ACHN (cell line): ENCODE measurements at places on chromosomes 5 and 9.
A peak's percentile ranks its signal among the peaks of the same experiment; 100 is the strongest.

- DNase-seq, result no peak
Observed at GRCh38 chr5:36246036-36246800, 4.5 kb upstream of the NADK2 start.

DNA sequence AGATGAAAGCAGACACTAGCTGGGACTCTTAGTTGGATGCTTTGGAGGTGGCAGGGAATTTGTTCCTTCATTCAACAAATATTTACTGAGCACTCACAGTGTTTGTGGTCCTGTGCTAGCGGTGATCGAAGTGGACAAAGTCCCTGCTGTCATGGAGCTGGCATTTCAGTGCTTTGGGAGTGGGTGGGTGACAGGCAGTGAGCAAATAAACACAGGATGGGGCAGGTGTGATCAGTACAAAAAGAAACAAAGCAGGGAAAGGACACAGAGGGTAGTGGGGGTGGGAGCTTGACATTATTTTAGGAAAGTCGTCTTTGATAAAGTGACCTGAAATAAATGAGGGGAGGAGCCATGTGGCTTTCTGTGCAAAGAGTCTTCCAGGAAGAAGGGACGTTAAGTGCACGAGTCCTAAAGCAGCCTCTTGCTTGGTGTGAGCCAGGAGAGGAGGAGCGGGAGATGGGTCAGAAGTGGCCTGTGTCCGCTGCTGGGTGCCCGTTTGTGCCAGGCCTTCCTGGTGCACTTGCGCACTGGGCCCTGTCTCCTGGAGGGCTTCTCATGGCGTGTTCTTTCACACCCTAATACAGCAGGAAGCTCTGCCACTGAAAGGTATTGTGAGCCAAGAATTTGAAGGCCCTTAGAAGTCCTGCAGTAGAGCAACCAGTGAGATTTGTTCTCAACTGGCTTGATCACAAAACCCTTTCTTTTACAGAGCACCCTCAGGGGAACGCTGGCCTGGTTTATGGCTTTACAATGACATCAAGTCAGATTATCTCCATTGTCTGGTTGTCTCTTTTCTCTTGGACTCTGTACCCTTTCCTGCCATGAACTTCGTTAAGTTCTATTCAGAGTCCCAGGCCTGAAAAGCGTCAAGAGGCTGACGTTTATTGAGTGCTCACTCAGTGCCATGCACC lies 14.8 kb downstream of the NDST1 start:
- no peak for DNase-seq

DNA sequence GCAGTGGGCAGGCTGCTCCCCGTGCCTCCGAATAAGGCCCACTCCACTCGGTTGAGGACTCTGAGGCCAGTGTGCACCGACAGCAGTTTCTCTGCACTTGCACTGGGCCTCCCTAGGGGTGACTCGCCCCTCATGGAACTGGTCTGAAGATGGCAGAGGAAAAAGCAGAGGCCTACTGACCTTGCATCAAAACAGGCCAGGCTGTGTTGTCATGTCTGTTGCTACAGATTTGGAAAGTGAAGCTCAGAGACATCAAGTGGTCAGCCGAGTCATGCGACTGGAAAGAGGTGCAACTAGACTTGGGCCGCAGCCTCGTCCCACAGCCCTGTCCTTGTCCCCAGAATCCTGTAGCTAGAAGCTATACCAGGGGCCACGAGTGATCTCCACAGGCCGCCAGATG lies 78.3 kb downstream of the DCP2 start:
- no peak for DNase-seq

- no peak for DNase-seq
Observed at GRCh38 chr5:173926359-173926758, 38.2 kb downstream of the CPEB4 start.

- no peak for DNase-seq
Observed at GRCh38 chr5:72487177-72487576, 20.0 kb downstream of the ZNF366 start.

DNA sequence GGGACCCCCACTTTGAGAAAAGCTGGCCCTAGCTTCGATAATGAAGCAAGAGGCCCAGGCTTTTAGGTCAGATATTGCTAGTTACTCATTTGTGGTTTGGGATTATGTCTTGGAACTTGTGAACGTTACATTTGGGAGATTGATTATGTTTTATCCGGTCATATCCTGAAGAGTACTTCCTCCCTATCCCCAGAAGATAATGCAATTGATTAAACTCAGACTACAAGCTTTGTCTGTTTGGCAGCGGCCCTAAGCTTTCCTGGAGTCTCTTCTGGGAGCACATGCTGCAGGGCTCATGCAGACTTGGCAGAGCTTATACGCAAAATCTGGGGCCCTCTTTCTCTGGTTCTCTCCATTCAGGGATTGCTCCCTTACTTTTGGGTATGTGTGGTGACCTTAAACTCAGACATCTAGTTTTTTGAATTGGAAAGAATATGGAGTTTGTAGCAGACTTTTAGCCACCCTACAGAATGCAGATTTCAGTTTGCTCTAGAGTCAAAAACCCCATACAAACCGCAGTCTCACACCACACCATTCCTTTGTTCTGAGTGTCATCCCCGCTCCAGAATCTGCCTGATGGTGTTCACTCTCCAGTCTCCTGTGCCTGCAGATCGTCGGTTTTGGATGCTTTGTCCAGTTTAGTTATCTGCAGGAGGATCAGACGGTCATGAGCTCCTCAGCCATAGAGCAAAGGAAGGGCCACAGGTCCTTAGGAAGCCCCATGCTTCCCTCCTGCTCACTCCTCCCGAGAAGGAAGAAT lies 449.5 kb upstream of the TRPC7 start:
- no peak for DNase-seq

DNA sequence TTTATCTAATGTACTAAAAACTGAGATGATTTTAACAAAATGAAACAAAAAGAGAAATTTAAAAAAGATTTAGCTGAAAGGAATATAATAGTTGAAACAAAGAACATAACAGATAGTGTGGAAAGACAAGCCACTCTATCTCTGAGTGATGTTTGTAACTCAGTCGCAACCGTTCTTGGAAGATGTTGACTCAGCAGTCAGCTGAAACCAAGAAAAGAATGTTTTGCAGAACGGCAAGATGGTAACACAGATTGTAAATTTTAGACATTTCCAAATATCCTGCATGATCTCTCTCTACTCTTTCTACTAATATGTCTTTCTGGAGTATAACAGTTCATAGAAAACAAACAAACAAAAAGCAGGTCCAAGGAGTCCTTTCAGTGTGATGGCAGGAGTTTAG lies 746.1 kb upstream of the CDH6 start:
- DNase-seq, result no peak

- no peak for DNase-seq
Observed at GRCh38 chr5:75952963-75953362, 130.2 kb upstream of the SV2C start.

DNA sequence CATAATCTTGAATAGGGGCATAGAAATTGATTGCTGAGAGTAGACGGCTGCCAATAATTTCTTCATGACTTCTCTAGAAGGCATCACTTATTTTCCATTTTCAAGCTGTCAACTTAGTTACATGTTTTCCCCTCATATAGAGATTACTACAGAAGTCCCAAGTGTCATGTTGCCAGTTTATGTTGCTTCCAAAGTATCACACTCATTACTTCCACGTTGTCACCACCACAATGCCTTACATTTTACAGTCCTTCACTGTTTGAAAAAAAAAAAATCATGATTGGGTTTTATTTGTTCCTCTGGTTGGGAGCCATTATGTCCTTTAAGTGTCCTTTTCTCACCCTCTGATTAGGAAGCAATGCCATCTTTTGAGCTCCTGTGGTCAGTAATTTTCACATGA lies 2144.6 kb upstream of the ACO1 start:
- DNase-seq, result no peak

- DNase-seq, result no peak
Observed at GRCh38 chr5:80934751-80935150, 25.4 kb upstream of the RASGRF2 start.

DNA sequence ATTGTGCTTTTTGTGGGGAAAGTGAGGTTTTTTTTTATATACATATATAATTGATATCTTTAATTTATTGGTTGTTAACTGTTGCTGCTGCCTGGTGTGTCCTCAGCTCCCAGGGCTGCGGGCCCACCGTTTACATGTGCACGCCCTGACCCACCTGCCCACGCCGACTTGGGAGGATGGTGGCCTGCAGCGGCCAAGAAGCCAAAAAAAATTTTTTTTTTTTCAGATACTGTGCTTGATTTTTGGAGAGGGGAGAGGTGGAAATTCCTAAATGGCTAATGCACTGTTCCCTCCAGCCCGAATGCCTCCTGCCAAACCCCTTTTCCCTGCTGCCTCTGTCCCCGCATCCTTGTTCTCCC lies 32.0 kb upstream of the HMCN2 start:
- no peak for DNase-seq

DNA sequence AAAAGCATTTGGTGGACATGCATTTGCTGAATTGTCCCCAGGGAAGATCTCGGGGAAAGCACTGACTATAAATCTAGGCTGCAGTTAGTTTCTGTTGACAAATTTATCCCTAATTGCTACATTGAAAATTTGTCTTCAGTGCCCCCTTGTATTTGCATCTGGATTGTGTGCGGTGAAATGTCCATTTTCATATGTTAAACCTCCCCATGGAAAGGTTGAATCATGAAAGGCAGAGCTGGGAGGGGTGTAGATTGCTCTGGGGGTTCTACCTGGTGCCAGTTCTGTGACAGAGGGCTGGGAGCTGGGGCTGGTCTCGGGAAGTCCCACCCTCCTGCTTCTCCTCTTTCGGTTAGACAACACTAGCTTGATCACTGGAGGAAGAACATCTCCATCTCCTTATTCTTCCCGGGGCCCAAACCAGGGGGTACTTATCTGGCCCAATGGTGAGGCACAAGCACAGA lies 101.9 kb downstream of the GADD45G start:
- no peak for DNase-seq

DNA sequence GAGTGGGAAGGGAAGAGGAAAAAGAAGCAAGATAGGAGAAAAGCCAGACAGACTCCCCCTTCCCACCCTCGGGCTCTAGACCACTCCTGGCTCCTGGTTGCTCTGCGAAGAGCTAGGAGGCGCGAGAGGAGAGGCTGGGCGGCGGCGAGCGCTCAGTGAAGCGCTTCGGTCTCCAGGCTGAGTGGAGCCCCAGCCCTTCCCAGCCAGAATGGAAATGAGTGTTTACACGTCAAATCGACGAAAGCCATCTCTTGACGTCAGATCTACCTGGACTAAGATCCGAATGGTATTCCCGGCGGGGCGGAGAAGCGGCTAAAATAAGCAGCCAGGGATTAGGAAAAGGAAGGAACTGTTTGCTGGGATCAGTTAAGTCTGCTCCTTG lies at the start of gene PCSK1:
Gene PCSK1 (minus strand): TSS at position 183 of the 382 bp plus-strand sequence. CDS start 206 bp downstream, outside the sequence.
- DNase-seq, result no peak

GRCh38 chr5:128646176-128646575 lies 108.1 kb upstream of the FBN2 start:
- no peak for DNase-seq

DNA sequence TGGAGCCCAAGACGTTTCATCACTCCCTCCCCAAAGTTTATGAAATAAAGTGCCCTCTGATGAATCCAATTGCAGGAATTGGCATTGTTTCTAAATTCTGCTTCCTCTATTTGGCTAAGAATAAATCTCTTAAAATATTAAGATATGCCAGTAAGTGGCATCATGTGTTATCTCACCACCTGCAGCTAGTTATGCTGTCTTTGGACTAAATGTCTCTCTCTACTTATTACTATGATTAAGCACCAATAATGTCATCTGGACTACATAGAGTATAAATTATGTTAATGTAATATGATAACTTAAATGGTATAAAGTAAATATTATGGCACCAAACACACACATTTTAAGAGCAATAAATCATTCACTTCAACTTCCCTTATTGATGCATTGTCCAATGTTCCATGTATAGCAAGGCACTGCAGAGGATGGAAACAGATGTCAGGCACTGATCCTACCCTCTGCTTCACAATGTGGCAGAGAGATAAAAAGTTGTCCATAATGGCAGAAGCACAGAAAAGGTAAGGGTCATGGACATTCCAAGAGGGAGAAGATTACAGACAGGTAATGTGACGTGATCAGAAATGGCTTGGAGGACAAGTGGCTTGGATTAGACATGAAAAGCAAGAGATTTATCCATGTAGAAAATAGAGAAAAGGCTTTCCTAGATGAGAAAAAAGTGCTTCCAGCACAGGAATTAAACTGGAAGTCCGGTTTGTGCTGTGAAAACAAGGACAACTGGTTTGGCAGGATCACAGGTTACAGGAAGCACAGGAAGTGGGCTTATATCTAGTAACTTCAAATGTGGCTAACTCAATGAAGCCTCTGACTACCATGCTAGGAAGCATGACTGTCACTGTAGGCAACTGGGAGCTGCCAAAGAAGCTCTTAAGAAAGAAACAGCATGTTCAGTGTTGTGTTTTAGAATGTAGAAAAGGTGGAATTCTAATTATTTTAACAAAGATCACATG lies 26.7 kb downstream of the MARCHF11 start:
- DNase-seq, result no peak

GRCh38 chr9:131961496-131961880 lies 118.2 kb downstream of the MED27 start:
- DNase-seq, result no peak

GRCh38 chr5:156148301-156148700 lies 178.7 kb upstream of the SGCD start:
- DNase-seq, result no peak

- no peak for DNase-seq
Observed at GRCh38 chr9:120901755-120902568, 24.6 kb downstream of the TRAF1 start.

- DNase-seq, result no peak
Observed at GRCh38 chr5:135342551-135342875, 56.5 kb downstream of the MACROH2A1 start.

GRCh38 chr5:166671811-166672210 lies 1619.6 kb upstream of the WWC1 start:
- no peak for DNase-seq

GRCh38 chr5:150497274-150497988 lies 10.5 kb upstream of the NDST1 start:
- peak; percentile 91 for DNase-seq

- DNase-seq, result no peak
Observed at GRCh38 chr9:37327553-37327952, 94.9 kb upstream of the GRHPR start.

DNA sequence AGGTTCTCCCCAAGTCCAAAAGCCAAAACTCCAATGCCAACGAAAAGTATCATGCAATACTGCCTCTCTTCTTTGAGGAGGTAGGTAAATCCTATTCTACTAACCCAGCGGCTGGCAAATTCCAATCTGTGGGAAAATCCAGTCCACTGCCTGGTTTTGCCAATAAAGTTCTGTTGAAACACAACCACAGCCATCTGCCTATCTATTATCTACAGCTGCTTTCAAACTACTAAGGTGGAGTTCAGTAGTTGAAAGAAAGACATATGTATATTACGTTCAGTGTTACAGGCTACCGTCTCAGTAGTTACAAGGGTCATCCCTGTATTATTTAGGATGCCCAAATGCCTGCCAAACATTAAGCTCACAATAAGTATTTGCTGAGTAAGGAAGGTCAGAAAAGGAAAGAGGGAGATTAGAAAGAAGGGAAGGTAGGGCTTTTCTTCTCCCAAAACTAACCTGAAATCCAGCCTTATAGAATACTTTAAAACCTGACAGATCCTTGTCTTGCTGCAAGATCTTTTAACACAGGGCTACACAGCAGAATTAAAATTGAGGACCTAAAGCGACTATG lies 16.2 kb downstream of the ARL15 start:
- no peak for DNase-seq
